ENCODE measurements at places on chromosomes 1 and 21.

DNA sequence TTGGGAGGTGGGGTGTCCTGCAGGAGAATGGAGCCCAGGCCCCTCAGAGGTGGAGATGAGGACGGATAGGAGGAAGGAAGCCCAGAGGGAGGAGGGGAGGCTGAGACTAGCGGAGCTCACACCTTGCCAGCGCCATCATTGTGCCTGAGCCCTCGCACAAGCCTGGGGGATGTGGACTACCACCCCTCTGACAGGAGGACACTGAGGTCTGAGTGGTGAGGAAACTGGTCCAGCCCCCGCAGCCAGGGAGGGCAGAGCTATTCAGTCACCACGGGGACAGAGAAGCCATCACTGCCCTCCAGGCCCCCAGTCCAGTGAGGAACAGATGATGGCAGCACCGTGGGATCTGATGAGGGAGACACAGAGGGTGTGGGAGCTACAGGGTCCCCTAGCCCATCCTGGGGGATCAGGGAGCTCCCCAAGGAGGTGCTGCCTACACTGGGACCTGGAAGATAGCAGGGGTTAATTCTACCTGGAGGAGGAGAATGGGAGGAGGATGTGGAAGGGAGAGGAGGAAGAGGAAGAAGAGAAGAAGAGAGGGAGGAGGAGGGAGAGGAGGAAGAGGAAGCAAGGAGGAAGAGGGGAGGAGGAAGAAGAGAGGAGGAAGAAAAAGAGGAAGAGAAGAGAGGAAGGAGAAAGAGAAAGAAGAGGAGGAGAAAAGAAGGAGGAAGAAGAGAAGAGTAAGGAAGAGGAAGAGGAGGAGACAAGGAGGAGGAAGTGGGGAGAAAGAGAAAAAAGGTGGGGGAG, 31.0 kb downstream of the MATN1 start:
- no peak for DNase-seq

DNA sequence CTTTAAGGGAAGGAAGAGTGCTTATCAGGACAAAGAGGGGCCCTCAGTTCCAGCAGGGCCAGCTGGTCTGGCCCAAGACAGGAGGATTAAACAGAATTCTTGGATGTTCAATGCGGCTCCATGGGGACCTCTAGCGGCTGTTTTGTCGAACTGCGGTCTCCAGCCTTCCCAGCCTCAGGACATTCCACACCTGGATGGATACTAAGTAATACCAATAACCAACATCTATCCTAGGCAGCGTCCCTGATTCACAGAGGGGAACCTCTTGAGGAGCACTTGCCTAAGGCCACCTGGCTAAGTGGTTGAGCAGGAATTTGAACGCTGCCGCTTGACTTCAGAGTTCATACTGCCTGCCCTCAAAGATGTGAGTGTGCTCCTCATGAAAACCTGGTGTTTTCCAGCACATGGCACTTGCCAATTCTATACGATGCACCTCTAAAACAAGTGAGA, 15.5 kb upstream of the CD247 start:
- peak; percentile 14 for DNase-seq

- DNase-seq: no peak
Observed at GRCh38 chr1:153649863-153650235, 8.7 kb upstream of the SNAPIN start.

DNA sequence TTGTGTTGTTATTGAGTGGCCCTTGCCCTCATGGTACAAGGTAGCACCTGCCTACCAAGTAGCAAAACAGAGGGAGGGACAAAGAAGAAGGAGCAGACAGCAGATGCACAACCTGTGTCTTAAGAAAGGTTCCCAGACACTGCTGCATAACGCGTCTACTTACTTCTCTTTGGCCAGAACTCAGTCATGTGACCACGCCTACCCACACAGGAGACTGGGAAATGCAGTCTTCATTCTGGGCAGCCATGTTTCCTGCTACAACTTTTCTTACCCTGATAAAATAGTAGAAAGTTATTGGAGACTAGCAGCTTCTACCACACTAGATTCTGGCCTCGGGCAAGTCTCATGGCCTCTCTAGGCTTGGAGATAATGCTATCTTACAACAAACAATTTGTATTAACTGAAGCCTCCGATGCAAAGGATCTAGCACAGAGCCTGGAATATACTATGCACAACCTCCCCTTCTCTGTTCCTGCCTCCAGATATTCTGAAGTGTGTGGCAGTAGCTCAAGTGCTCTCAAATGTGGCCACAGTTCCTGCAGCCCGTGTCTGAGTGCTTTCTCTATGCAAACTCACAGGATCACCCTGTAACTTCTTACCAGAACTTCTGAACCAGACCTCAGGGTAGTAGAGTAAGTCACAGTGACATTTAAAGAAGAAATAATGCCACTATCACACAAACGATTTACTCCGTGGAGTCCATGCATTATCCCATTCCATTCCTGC, 34.1 kb upstream of the BTG2 start:
- peak; percentile 14 for DNase-seq

DNA sequence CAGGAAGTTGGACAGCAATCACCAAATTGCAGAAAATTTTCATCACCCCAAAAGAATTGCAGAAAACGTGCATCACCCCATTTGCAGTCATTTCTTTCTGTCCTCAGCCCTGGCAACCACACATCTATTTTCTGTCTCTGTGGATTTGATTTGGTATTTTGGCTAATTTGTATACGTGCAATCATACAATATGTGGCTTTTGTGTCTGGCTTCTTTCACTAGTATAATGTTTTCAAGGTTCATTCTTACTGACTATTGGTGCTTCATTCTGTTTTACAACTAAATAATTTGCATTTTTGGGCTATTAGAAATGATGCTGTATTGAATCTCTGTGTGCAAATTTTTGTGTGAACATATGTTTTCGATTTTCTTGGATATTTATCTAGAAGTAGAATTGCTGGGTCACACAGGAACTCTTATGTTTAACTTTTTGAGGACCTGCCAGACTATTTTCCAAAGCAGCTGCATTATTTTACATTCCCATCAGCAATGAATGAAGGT, 24.8 kb upstream of the PRDM2 start:
- no peak for DNase-seq

DNA sequence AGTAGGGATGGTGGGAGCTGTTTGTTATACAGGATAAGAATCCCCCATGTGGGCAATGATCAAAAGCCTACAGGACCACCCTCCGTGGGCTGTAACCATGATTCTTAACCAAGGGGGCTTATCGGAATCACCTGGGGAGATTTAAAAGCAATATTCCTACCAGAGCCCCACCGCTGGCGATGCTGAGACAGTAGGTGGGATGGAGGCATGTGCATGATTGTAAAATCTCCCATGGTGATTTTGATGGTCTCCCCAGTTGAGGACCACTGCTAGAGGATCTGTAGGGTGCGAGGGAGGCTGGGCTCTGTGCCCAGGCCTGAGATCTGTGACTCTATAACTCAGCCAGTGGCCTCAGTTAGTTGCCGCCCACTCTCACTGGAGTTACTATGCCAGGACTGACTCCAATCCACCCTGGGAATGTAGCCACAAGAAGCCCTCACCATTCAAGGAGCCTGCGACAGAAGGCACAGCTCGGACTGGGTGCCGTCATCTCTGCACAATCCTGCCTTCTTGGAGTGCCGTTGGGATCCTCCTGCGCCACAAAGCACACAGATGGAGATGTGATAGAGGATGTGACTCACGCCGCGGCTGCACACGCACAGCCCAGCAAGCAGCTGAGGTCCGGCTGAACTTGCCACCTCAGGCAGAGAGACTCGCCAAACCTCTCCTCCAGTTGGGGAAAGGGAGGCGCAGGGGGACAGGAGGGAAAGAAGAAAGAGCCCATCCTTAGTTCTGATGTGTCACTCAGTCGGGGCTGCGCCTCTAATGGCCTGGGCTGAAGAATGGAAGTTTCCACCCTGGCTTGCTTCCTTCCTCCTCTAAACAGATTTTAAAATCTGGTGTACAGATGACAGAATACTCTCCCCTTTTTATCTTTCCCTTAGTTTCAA, 26.5 kb downstream of the AKNAD1 start:
- peak; percentile 93 for DNase-seq

GRCh38 chr1:109539676-109540075, at the start of gene GPR61:
Gene GPR61, plus strand, starts transcription at chr1:109539872. Its CDS starts 3,151 bp downstream, at chr1:109543023.
- DNase-seq: no peak

Data from HS-27A (cell line).